ENCODE measurements at places on chromosomes 2 and 18.

GRCh38 chr2:120453635-120453998, 107.7 kb downstream of the INHBB start:
- H3K27me3 ChIP-seq, result peaks cover 59% of the 10 kb centered on the region
- no peaks in the 10 kb centered on the region for H3K4me1 ChIP-seq
- no peak overlapping the region for H3K27ac ChIP-seq

DNA sequence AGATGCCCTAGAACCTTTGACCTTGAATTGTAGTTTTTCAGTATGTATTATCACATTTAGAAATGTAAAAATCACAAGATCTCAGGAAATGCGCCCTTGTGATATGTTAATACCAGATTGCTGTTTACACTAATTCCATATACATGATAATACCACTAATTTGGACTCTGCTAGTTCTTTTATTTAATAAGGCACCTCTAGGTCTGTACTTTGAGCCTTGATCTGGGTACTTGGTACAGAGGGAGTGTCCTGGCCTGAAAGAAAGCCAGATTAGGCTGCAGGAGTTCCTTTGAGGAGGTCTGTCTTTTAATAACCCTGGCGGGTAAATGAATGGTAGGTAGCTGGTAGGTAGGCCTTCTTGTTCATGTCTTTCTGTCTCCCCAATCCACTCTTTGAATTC, 26.3 kb downstream of the PLEKHA3 start:
- no peak for DNase-seq
- no peak overlapping the region for H3K4me3 ChIP-seq
- H3K4me1 ChIP-seq, result no peaks in the 10 kb centered on the region
- H3K27ac ChIP-seq, result no peak overlapping the region
- no peaks in the 10 kb centered on the region for H3K27me3 ChIP-seq
- H3K36me3 ChIP-seq, result peaks cover 38% of the 10 kb centered on the region

DNA sequence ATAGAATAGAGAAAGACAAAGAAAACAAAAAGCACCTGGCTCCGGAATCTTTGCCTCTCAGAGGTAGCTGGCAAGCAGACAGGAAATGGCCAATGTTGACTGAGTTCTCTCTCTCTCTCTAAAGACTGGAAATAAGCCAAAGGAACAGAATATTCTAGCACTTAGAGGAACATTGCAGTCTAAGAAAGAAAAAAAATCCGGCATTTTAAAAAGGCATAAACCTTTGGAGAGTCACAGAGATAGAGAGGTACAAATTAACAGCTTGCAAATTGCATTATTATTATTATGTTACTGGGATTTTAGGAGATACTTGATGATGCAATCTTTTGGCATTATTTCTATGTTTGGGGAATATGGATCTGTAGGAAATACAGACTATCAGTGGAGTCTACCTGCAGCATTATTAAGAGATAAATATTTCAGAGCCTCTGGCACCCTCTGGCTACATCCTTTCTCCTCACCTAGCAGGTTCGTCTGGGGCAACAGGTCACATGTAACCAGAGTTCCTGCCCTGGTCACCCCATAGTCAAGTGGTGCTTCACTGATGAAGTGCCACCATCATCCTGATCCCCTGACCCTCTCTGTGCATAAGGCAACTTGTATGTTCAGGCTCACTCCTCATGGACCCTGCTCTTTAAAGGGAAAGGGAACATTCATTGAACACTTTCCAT, 318.9 kb upstream of the ACVR2A start:
- no peak overlapping the region for H3K27ac ChIP-seq
- H3K36me3 ChIP-seq, result no peaks in the 10 kb centered on the region
- no peak for DNase-seq
- H3K4me3 ChIP-seq, result no peak overlapping the region

GRCh38 chr2:70854411-70854810, 18.8 kb upstream of the CD207 start:
- H3K27ac ChIP-seq, result no peak overlapping the region
- DNase-seq, result no peak
- H3K36me3 ChIP-seq, result no peaks in the 10 kb centered on the region
- peaks cover 63% of the 10 kb centered on the region for H3K27me3 ChIP-seq
- no peak overlapping the region for H3K4me3 ChIP-seq

- no peaks in the 10 kb centered on the region for H3K27me3 ChIP-seq
- H3K27ac ChIP-seq, result no peak overlapping the region
- no peaks in the 10 kb centered on the region for H3K36me3 ChIP-seq
- H3K4me3 ChIP-seq, result no peak overlapping the region
Observed at GRCh38 chr2:203586206-203586605, 51.1 kb upstream of the RAPH1 start.

GRCh38 chr18:75003039-75003438, 205.9 kb downstream of the PTGR3 start:
- H3K4me3 ChIP-seq, result no peak overlapping the region
- H3K36me3 ChIP-seq, result no peaks in the 10 kb centered on the region
- H3K4me1 ChIP-seq, result no peaks in the 10 kb centered on the region
- no peaks in the 10 kb centered on the region for H3K27me3 ChIP-seq

DNA sequence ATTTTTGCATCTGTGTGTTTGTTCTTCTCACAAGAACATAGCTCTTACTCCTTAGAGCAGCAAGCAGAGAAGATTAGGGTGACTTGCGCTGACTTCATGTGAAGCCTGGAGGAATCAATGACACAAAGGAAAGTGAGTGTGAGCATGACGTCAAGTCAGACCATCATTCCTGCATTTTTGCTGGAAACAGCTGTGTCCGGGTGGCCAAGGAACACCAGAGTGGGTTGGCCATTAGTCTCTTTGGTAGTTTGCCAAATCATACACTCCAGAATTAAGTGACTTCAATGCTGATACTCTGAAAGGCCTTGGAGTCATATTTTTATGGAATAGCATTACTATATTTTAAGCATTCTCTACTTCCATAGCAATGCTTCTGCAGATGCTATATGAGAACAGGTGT, 597.2 kb downstream of the DCDC2C start:
- no peak overlapping the region for H3K27ac ChIP-seq
- H3K36me3 ChIP-seq, result no peaks in the 10 kb centered on the region
- H3K4me3 ChIP-seq, result no peak overlapping the region
- no peaks in the 10 kb centered on the region for H3K27me3 ChIP-seq
- H3K4me1 ChIP-seq, result no peaks in the 10 kb centered on the region
- no peak for DNase-seq

DNA sequence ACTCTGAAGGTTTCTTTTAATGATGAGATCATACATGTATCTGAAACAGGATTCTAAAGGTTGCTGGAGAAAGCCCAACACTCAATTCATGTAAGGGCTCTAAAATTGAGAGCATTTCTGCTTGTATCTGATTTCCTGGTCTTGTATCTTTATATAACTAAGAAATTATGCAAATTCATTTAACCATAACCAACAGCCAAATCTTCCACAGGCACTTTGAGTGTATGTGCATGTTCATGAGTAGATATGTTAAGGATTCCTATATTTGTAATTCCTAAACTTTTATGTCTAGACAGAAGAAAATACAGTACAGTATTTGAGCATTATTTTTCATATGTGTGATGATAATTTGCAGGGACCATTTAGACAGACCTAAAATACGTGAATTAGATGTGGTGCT, 20.4 kb upstream of the PELI1 start:
- no peak overlapping the region for H3K27ac ChIP-seq
- H3K4me3 ChIP-seq, result no peak overlapping the region
- no peaks in the 10 kb centered on the region for H3K36me3 ChIP-seq
- H3K27me3 ChIP-seq, result no peaks in the 10 kb centered on the region

GRCh38 chr2:224198436-224198835, 159.3 kb upstream of the SERPINE2 start:
- no peaks in the 10 kb centered on the region for H3K4me1 ChIP-seq
- H3K27me3 ChIP-seq, result no peaks in the 10 kb centered on the region
- no peak overlapping the region for H3K4me3 ChIP-seq
- DNase-seq, result no peak
- no peak overlapping the region for H3K27ac ChIP-seq
- no peaks in the 10 kb centered on the region for H3K36me3 ChIP-seq

DNA sequence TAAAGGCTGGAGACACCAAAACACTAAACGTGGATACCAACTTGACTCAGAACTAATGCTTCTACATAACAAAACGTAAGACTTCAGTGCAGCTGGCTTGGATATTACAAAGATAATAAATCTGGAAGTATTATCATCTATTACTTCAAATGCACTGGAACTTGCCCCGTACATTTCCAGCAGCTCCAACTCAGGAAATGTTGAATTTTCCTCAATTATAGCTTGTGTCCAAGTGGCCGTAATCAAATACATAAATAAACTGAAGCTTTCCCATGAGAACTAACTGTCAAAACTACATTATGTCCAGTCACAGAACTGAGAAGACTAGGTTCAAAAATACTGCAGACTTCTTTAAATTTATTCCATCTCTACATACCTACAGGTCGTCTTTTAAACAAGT, 6.2 kb downstream of the PDE1A start:
- H3K4me1 ChIP-seq, result peaks cover 6% of the 10 kb centered on the region
- H3K4me3 ChIP-seq, result no peak overlapping the region
- no peak overlapping the region for H3K27ac ChIP-seq
- no peaks in the 10 kb centered on the region for H3K27me3 ChIP-seq
- H3K36me3 ChIP-seq, result no peaks in the 10 kb centered on the region

DNA sequence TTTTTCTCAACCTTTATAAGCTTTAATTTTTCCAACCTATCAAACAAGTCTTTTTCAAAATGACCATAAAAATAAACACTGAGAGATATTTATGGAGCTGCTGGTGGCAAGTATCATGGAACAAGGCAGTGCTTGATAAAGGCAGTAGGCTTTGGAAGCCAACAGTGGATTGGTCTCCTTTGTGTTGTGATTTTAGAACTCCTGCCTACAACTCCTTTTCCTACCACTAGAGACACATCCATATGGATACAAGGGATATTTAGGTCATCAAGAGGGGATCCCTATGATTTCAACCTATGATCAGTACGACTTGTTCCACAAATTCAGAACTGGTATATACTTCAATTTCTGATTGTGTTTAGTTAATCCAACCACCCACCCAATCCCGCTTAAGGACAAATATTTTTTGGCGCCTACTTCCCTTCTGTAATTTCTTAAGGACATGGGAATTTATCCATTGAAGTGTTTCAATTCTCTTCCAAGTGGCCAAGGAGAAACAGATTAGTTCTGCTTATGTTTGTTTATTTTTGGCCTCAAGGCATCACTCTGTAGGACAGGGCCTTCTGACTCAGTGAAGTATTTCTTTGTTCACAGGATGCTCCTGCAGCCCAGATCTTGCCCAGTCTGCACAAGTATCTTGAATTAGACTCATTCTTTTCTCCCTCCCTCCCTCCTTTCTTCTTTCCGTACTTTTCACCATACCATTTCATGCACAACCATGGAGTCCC, 2119.6 kb upstream of the PIK3C3 start:
- no peak for DNase-seq
- no peaks in the 10 kb centered on the region for H3K36me3 ChIP-seq
- H3K27ac ChIP-seq, result peak overlapping the region; percentile 69
- H3K27me3 ChIP-seq, result peaks cover 2% of the 10 kb centered on the region
- H3K4me1 ChIP-seq, result peaks cover 24% of the 10 kb centered on the region

GRCh38 chr18:37524139-37524497, 41.5 kb downstream of the CELF4 start:
- no peak overlapping the region for H3K4me3 ChIP-seq
- H3K27me3 ChIP-seq, result peaks cover 46% of the 10 kb centered on the region
- no peaks in the 10 kb centered on the region for H3K36me3 ChIP-seq
- no peak overlapping the region for H3K27ac ChIP-seq
- H3K4me1 ChIP-seq, result peaks cover 2% of the 10 kb centered on the region

GRCh38 chr2:195561116-195561921, 95.7 kb upstream of the SLC39A10 start:
- no peak overlapping the region for H3K4me3 ChIP-seq
- peaks cover 20% of the 10 kb centered on the region for H3K4me1 ChIP-seq
- no peak for DNase-seq
- H3K27ac ChIP-seq, result no peak overlapping the region
- no peaks in the 10 kb centered on the region for H3K36me3 ChIP-seq
- H3K27me3 ChIP-seq, result no peaks in the 10 kb centered on the region

DNA sequence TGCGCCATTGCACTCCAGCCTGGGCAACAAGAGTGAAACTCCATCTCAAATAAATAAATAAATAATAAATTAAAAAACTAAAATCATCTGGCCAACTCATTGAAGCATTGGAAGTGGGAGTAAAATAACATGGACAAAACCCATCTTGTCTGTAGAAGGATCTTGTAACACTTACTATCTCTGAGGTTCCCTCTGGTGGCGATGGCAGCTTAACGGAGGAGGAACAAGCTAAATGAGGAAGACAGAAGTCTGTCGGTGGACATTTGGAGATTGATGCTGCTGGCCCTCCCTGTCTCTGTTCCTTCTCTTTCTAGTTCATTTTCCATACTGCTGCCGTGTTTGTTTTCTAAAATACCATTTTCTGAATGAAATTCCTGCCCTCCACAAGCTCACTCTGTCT, 43.4 kb downstream of the ZCCHC2 start:
- H3K4me1 ChIP-seq, result no peaks in the 10 kb centered on the region
- no peak overlapping the region for H3K4me3 ChIP-seq
- DNase-seq, result no peak
- H3K27ac ChIP-seq, result no peak overlapping the region
- H3K36me3 ChIP-seq, result peaks cover 65% of the 10 kb centered on the region

- H3K36me3 ChIP-seq, result no peaks in the 10 kb centered on the region
- H3K27ac ChIP-seq, result no peak overlapping the region
- no peak overlapping the region for H3K4me3 ChIP-seq
- H3K4me1 ChIP-seq, result peaks cover 10% of the 10 kb centered on the region
- no peak for DNase-seq
Observed at GRCh38 chr2:102258025-102258385, 53.4 kb upstream of the IL1RL1 start.

- no peaks in the 10 kb centered on the region for H3K27me3 ChIP-seq
- peaks cover 5% of the 10 kb centered on the region for H3K36me3 ChIP-seq
- peaks cover 48% of the 10 kb centered on the region for H3K4me1 ChIP-seq
- H3K27ac ChIP-seq, result peak overlapping the region; percentile 12
Observed at GRCh38 chr2:85174943-85175342, 41.8 kb downstream of the TCF7L1 start.

- H3K4me1 ChIP-seq, result no peaks in the 10 kb centered on the region
- no peak overlapping the region for H3K27ac ChIP-seq
Observed at GRCh38 chr18:9273221-9273620, 61.4 kb upstream of the TWSG1 start.

GRCh38 chr2:28749526-28749925, 2.1 kb upstream of the PPP1CB start:
- H3K27ac ChIP-seq, result no peak overlapping the region
- no peaks in the 10 kb centered on the region for H3K36me3 ChIP-seq
- H3K27me3 ChIP-seq, result no peaks in the 10 kb centered on the region
- H3K4me1 ChIP-seq, result peaks cover 28% of the 10 kb centered on the region
- DNase-seq, result no peak

GRCh38 chr2:159525012-159525411, 91.3 kb downstream of the BAZ2B start:
- H3K27me3 ChIP-seq, result no peaks in the 10 kb centered on the region
- H3K4me1 ChIP-seq, result no peaks in the 10 kb centered on the region
- no peak overlapping the region for H3K4me3 ChIP-seq
- H3K36me3 ChIP-seq, result peaks cover 16% of the 10 kb centered on the region

GRCh38 chr2:44777537-44777936, 164.0 kb upstream of the SIX3 start:
- H3K4me3 ChIP-seq, result peak overlapping the region; percentile 46
- H3K36me3 ChIP-seq, result peaks cover 2% of the 10 kb centered on the region
- H3K27ac ChIP-seq, result no peak overlapping the region
- peaks cover 19% of the 10 kb centered on the region for H3K4me1 ChIP-seq
- DNase-seq, result no peak
- peaks cover 34% of the 10 kb centered on the region for H3K27me3 ChIP-seq

Measured in osteocyte (in vitro differentiated cells).